ENCODE measurements at places on chromosomes 6 and 20.

- DNase-seq: no peak
Observed at GRCh38 chr6:44650495-44650894, 263.0 kb downstream of the CDC5L start.

DNA sequence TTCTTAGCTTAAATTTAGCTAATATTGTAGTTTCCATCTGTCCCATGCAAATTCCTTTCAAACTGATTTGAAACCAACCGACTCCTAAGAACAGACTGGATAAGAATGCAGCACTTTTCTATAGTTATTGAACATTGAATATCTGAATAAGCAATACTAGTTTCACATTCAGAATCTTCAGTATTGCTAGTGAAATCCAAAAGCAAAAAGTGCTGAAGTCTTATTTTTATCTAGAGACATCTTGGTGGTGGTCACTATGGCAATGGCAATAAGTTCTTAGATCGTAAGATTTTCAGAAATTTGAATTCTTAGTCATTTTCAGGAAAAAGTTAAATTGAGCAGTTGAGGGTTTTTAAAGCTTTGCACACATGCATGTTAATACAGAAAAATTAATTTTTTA, 2.7 kb downstream of the TFB1M start:
- DNase-seq: no peak

DNA sequence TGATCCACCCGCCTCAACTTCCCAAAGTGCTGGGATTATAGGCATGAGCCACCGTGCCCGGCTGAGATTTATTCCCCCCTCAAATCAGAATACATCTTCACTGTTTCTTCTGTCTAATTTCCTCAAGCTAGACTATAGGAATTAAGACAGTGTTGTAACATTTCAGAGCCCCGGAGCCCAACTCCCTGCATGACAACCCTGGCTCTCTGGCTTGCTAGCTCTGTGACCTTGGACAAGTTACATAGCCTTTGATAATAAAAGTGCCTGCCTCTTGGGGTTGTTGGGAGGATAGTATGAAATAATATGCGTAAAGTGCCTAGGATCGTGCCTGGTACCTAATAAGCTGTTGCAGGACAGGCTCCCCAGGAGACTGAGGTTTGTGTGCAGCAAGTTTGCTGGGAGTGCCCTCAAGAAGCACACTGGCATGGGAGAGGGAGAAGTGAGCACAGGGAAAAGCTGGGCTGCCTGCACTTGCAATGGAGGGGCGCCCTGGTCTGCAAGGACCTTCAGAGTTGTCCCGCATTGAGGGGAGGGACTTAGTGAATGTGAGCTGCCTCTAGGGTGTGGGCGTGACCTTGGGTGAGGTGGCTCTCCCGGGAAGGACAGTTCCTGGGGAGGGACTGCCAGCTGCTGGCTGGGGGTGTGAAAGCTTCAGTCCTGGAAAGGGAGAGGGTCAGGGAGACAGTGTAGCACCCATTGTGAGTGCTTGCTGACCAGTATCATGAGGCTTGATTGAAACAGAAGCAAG, 43.4 kb downstream of the TAF8 start:
- DNase-seq: no peak

DNA sequence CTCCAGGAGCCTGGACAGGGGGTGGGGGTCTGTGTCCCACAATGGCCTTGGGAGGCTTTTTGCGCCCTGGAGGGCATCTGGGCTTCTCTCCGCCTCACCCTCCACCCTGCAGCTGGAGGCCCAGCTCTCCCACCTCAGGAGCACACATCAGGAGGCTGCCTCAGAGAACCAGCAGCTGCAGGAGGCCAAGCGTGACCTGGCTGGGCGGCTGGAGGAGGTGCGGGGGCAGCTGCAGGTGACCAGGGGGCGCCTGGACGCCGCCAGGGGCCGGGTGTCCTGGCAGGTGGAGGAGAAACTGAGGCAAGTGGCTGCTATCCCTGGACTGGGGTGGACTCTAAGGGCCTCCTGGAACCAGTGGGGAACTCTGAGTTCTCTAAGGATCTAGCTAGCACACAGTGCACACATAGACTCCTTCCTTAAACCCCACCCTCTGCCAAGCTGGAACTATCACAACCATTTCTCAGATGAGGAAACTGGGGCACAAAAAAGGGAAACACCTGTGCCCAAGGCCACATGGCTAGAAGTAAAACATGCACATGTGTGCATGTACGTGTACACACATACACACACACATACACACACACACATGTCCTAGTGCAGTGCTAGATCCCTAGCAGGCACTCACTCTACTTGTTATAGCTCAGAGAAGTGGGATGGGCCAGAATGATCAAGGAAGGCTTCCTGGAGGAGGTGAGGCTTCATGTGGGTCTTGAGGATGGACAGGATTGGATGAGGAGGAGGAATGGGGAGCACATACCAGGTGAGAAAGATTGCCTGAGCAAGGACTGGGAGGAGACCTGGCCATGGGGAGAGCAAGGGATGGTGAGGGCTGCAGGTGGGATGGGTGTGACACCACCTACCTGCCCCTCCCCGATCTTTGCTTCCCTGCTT, 22.9 kb downstream of the RAB44 start:
- no peak for DNase-seq

DNA sequence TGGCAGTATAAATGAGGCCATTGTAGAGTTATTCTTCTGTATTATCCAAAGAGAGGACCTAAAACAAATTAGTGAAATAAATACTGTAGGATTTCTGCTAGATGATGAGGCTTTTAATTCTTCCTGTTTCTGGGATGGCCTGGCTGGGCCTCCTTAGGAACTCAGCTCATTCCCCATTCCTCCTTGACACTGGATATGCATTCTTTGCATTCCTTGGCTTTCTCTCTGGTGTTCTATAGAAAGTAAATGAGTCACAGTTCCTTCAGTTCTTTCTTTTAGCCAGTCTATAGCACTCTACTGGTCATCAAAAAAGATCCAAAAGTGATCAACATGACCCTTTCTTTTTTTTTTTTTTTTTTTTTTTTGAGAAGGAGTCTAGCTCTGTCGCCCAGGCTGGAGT, 8.6 kb downstream of the OR10C1 start:
- peak; percentile 54 for DNase-seq

GRCh38 chr6:167543602-167544497, 219.0 kb downstream of the TTLL2 start:
- no peak for DNase-seq

- no peak for DNase-seq
Observed at GRCh38 chr6:120026791-120027190, 677.2 kb upstream of the MAN1A1 start.

DNA sequence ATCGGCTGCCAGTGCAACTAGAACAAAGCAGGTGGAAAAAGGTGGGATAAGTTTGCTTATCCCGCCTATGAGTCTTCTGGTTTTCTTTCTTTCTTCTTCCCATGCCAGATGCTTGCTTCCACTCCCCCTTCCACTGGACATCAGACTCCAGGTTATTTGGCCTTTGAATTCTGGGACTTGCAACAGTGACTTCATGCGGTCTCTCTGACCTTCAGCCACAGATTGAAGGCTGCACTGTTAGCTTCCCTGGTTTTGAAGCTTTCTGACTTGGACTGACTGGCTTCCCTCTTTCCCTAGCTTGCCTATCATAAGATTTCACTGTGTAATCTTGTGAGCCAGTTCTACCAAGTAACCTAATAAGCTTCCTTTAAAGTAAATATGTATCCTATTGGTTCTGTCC, 878.4 kb upstream of the GJE1 start:
- no peak for DNase-seq

- no peak for DNase-seq
Observed at GRCh38 chr20:5482791-5483190, 166.0 kb upstream of the PROKR2 start.

DNA sequence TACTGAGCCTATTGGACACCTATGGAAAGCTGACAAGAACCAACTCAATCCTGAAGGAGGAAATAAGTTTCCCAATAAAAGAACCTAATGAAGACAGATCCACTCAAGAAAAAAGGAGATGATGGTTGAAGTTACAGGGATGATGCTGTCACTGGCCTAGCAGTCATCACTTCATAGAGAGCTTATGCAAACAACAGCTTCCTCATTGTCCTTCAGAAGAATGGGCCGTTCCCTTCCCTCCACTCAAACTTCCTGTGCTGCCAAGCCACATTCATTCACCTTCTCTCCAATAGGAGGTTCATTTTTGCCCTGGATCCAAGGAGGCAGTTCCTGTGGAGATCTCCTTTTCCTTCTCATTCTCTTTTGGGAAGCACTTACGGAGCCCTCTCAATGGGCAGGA, 13.8 kb upstream of the PM20D2 start:
- no peak for DNase-seq

- no peak for DNase-seq
Observed at GRCh38 chr6:36700831-36701230, 3.2 kb downstream of the RAB44 start.

- DNase-seq: no peak
Observed at GRCh38 chr6:106622412-106622811, 6.9 kb downstream of the RTN4IP1 start.

- DNase-seq: no peak
Observed at GRCh38 chr6:1770435-1770843, 160.7 kb downstream of the FOXC1 start.

DNA sequence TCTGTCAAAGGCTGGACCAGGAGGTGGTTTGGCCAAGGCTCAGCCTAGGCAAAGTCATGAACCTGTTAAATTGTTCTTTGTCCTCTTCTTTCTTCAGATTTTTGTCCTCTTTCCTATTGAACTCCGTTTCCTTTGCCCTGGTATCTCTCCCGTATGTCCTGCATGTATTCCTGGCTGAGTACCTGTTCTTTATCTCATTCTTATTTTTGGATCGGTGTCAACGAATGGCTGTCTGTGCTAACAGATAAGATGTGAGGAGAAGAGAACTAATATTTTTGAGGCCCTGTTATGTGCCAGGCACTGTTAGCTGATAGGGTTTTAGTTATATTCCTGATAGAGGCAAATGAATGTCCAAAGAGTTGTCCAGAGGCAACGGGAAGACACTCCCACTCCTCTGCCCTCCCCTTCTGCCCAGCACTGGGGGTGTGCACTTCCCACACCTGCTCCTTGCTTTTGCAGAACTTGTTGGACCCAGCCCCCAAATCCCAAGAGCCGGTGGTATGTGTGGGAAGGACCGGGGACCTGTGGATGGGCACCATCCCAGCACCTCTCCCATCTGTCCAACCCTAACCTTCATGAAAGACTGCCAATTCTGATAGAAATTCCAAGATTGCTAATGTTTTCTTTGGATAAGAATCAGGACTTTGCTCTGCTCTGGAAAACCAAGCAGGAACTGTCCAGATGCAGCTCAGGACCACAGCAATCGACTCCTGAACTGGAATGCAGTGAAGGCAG, 20.6 kb downstream of the MMP24OS start:
- DNase-seq: no peak

DNA sequence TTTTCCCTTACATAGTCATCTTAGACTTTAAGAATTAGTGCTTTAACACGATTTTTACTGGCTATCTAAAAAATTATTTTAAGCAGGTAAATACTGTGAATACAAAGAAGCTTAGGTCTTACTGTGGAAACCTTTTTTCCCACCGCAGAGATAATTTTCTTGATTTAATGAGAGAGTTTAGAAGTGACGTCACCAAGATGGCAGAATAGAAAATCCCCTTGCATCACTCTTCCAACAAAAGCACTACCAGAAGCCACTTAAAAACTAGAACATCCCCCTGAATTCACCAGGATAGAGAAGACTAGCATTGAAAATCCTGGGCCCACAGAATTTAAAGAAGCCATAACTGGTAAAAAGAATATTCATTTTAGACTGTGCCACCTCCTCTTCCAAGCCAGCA, 375.4 kb upstream of the PTCHD4 start:
- DNase-seq: no peak

All from neural progenitor cell (in vitro differentiated cells).